ENCODE measurements at places on chromosomes 1 and 21.

GRCh38 chr1:193437785-193438184 is 251.4 kb upstream of the B3GALT2 start:
- no peak for DNase-seq

DNA sequence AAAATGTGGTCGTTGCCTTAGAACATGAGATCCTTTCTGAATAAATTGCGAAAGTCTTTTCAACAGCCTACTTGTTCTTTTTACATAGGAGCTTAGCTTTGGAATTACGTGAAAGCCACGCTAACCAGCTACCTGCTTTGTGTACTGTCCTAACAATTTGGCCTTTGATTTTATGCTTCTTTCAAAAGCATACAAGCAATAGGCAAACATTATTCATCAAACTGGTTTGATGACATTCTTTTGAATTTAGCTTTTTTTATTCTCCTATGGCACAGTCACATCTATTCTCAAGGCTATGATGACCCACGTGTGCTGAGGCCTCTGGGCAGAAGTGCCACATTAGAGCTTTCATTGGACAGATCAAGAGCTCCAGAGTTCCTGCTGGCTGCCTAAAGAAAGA is 178.0 kb upstream of the DPT start:
- DNase-seq: no peak

DNA sequence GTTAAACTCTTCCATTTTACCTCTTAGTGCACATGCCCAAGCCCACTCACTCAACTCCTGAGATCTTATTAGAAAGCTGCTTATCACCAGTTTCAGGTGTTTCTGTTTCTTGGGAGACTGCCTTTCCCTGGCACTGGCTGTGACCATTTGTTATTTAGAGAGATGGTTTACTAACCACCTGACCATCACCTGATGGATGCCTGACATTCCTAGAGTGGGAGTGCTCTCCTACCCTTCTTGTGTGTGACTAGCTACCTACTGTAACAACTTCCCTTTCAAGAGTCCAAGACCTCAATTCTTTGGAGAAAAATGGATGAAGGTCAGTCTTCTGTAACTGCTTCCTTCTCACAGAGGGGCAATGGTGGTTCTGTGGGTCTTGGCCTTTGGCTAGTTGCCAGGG is 755.2 kb upstream of the ADAMTS5 start:
- DNase-seq: no peak

DNA sequence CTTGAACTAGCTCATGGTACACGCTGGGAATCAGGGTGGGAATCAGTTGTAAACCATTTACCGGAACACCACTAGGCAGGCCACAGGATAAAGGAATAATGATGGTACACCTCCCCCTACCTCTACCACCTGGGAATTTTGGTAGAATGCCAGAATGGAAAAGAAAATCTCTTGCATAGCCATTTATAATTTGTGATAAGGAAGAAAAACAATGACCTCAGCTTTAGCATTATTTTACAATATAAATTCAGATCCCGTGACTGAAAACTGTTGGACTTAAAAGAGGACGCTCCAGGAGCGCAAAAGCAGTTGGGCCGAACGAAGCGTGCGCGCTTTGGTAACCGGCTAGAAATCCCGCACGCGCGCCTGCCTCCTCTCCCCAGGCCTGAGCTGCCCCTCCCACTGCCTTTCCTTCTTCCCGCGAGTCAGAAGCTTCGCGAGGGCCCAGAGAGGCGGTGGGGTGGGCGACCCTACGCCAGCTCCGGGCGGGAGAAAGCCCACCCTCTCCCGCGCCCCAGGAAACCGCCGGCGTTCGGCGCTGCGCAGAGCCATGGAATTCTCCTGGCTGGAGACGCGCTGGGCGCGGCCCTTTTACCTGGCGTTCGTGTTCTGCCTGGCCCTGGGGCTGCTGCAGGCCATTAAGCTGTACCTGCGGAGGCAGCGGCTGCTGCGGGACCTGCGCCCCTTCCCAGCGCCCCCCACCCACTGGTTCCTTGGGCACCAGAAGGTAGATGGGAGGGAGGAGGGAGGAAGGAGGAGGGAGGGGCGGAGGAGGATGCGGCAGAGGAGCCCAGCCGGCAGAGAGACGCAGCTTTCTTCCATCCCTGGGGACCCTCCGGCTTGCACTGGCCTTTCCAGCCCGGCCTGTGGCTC is at the start of gene CYP4X1:
CYP4X1 (plus strand) TSS at position 402 of the 873 bp plus-strand sequence; CDS start at position 551, 149 bp downstream.
- DNase-seq: no peak

DNA sequence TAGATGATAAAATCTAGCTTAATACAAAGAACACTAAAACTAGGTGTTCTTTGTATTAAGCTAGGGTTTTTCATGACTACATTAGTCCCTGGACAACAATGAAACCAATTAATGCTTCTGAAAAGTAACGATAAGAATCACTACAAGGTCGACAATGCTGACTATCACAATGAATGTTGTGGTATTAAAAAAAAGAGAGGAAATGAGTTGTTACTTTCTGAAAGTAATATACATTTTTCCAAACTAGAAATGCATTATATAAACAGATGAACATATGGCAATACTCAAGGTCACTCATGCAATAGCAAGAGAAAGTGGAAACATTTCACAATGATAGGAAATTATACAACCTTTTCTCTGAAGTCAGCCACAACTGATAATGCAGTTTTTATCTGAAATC is 19.0 kb downstream of the DPH5 start:
- DNase-seq: peak; percentile 21

- DNase-seq: peak; percentile 75
These were observed 436 bp upstream of the TTLL7 start for GRCh38 chr1:83999316-83999819.

All from fibroblast of skin of right quadriceps (primary cell).